ENCODE measurements at places on chromosomes 1 and 21. TPM values are rescaled to one million over a fixed set of nuclear protein-coding genes. Genes with fewer than 3 reads are reported as not detected.

GRCh38 chr1:8024329-8024728, 1.8 kb downstream of the ERRFI1 start:
- DNase-seq = no peak

DNA sequence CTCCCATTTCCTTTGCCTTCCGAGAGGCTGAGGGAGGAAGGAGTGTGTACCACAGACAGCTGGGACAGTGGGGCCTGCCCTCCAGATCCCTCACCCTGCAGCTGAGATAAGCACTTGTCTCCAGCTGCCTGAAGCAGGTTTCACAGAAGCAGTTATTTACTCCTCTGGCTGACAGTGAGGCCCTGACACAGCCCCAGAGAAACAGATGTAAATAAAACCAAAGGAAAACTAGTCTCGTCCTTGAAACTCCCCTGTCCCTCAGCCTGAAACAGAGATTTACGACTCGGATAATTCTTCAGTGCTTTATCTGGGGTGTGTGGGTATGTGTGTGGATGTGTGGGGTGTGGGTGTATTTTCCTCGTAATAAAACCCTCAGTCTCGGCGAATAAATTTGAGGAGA, 181.1 kb downstream of the IGSF21 start:
- no peak for DNase-seq

- DNase-seq = no peak
Measured at GRCh38 chr1:115114308-115114707, 25.0 kb upstream of the TSPAN2 start.

GRCh38 chr1:95207223-95207935, 26.6 kb upstream of the RWDD3 start:
- no peak for DNase-seq

DNA sequence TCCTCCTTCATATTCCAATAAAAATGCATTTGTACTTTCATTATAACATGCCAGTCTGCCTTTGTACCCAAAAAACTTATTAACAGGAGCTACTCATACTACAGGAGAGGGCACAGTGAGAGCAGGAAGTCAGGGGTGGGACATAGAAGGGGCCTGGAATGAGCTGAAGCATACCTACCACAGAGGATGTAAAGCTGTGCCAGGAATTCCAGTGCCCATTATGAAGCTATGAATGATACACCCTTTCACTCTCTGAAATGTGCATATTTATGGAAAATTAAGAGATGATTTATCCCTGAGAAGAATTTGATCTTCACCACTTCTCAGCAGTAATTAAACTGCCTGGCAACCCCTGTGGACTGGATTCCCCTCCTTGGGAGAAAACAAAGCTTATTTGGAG, 65.8 kb downstream of the ATP5PO start:
- no peak for DNase-seq

- DNase-seq = no peak
Measured at GRCh38 chr1:170789063-170789462, 125.1 kb downstream of the PRRX1 start.

DNA sequence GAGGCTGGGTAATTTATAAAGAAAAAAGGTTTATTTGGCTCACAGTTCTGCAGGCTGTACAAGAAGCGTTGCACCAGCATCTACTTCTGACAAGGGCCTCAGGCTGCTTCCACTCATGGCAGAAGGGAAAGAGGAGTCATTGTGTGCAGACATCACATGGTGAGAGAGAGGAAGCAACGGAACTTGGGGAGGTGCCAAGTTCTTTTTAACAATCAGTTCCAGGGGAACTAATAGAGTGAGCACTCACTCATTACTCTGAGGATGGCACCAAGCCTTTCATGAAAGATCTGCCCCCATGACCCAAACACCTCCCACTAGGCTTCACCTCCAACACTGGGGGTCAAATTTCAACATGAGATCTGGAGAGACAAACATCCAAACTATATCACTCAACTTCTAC, 77.2 kb downstream of the DDAH1 start:
- no peak for DNase-seq

DNA sequence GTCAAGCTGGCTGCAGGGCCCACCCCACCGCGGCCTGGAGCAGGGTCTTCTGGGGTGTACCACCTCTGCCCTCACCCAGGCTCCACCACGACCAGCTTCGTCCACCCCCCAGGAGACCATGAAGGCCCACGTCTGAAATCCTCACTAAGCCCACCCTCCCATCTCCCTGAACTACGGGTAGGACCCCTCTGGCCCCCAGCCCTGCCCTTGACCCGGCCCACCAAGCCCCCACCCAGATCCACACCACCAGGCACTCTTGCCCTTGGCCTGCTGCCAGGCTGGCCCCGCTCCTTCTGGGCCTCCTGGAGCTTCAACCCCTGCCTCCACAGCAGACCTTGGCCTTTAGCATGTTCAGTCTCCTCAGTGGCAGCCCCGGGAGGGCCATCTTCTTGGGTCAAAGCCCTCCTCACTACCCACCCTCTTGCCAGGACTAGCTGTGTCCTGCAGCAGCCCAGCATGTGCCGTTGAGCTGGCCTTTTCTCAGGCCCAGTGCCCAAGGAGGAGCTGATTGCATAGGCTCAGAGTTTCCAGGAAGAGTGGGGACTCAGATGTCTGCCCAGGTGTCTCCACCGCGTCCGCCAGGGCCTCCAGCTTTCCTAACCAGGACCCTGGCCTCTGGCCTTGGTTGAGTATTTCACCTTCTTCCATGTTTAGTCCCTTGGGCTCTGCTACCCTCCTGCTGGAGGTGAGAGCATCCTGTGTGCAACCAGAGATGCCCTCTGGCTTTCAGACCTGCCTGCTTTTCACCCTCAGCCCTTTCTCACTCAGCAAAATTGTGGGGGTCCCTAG, 17.7 kb upstream of the SAMD11 start:
- peak; percentile 57 for DNase-seq

DNA sequence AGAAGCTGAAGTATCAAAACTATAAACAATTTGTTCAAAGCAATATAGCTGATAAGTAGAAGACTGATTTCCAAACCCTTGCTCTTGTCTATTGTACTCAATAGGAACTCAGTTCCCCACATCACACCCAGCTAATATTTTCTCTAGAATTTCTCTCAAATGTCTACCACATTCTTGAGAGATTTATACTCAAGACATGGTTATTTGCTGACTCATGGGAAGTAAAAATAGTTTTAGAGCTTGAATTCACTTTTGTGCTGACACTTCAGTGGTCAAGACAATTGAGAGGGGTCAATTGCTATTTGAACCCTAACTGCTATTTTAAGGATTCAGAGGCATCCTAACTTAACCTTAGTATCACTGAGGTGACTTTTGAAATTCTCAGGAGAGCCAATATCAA, 99.0 kb downstream of the TNNI3K start:
- no peak for DNase-seq

GRCh38 chr1:15192916-15193550, 39.5 kb downstream of the TMEM51 start:
- no peak for DNase-seq

DNA sequence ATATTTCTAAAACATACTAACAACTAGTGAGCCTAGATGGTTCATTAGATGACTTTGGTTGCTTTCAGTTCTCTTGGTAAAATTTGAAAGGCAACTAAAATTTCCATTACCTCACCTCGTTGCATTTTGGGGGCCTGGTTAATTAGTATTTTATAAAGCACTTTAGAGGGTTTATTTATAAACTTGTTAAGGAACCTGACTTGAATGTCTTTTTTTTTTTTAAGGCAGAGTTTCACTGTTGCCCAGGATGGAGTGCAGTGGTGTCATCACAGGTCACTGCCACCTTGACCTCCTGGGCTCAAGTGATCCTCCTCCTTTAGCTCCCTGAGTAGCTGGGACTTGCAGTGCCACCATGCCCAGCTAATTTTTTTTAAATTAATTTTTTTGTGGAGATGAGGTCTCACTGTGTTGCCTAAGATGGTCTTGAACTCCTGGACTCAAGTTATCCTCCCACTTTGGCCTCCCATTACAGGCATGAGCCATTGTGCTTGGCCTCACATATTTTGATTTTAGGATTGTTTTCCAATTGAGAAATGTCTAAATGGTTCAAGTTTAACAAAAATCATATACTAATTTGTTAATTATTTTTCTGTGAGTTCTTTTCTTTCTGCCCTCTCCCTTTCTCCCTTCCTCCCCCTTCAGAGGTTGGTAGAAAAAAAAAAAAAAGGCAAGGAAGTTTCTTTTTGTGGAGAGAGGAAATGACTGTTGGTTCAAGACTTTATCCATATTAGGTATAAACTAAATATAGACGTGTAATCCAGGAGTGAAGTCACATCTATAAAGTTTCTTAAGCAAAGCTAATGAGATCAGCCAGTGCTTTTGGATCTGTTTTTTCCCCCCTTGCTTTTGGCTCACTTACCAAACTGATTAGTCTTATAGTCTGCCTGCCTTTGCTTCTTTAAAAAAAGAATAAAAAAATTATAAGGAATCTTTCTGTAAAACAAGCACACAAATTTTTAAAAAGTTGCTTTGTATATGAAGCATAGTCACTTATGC, 24.7 kb downstream of the CLIC4 start:
- DNase-seq = no peak

- DNase-seq = no peak
Measured at GRCh38 chr1:109491372-109491771, 2.5 kb upstream of the CYB561D1 start.

DNA sequence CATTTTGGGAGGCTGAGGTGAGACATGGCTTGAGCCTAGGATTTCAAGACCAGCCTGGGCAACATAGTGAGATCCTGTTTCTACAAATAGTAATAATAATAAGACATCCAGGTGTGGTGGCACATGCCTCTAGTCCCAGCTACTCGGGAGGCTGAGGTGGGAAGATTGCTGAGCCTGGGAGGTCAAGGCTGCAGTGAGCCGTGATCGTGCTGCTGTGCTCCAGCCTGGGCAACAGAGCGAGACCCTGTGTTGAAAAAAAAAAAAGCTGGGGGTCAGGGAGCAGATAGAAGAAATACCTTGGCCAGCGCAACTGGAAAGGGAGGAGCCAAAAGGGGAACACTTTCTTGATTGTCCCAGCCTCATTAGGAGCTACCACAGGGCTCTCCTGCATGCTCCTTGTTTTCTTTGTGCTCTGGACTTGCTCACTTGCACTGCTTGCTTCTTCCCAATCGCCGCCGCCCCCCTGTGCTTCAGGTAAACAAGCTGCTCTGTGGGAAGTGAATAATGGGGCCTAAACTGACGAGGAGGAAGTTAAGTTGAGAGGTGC, 31.1 kb downstream of the PBX1 start:
- no peak for DNase-seq

DNA sequence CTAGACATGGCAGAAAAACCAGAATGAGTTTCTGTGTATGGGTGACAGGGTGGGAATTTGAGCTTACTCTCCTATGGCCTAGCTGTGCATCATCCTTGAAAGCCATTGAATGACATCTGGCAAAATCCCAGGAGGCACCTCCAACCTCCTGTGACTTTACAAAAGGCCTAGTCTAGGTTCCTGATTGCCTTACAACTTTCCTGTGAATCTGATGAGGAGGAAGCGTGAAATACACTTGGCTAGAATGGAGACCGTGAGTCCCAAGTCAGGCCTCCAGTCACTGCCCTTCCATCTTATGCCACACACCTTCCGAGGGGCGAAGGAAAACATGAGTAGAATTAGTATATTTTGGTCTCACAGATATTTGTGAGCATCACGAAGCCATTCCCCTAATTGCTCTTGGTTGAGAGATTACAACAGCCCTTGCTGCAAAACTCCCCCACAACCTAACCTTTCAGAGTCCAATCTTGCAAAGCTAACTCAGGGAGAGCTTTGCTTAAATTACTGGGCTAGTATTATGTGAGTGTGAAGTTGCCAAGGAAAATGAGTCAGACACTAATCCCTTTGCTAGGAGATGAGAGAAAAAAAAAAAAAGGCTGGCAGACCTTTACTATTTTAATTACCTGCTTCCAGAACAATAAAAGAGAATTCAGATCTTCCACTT, 36.3 kb upstream of the PAXBP1 start:
- no peak for DNase-seq

DNA sequence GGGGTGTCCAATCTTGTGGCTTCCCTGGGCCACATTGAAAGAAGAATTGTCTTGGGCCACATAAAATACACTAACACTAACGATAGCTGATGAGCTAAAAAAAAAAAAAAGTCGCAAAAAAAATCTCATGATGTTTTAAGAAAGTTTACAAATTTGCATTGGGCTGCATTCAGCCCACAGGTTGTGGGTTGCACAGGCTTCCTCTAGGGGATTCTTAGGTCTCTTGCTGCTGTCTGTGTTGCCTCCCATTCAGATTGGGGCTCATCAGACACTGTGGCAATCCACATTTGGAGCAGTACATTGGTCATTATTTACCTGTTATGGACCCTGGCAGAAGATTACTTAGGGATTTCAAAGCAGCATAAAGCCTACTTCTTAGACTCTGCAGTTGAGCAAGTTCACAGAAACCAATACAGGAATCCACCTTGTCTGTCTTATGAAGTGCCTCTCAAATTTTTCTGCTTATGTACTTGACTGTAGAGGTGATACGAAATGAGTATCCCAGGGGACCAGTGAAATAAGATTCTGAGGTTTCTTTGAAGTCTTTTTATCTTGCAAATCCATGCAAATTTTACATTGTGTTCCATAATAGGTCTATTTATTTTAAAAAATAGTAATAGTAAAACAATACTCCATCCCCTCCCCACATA, 205.5 kb downstream of the RPS6KC1 start:
- DNase-seq = no peak

DNA sequence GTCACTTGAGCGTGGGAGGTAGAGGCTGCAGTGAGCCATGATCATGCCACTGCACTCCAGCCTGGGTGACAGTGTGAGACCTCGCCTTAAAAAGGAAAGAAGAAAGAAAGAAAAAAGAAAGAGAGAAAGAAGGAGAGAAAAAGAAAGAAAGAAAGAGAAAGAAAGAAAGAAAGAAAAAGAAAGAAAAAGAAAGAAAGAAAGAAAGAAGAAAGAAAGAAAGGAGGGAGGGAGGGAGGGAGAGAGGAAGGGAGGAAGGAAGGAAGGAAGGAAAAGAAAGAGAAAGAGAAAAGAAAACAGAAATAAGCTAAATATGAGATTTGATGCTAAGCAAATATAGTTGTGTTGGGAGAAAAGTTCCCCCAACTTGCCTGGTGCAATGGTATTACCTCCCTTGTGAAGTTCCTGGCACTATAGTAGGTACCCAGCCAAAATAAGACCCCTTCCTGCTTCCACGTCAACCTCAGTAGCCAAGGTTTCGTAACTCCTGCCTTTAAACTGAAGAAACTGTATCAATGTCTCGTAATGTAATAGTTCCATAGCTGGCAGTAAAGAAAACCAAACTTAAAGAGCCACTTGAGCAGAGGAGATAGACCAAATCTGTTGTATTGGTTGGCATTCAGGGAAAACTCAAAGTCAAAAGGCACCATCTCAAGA, 88.1 kb upstream of the HNRNPU start:
- no peak for DNase-seq

DNA sequence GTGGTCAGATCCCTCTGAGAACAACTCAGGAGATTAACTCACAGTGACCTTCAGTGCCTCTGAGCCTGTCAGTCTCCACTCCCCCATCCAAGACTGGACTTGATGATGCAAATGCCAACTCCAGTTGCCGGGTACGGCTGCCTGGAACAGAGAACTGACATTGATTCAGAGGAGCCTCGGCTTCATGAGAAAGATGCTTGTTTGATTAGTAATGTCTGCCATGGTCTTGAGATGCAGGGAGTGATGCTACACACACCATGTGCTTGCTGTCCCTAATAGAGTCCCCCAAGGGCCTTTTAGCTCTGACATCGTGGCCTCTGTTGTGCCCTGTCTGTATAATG, 51.8 kb upstream of the LRP8 start:
- peak; percentile 51 for DNase-seq

Gene PSMD4
- 127 TPM for total RNA-seq

Gene OR6K3
- not detected for total RNA-seq

Gene SPRR2G
- total RNA-seq = not detected

Gene EFNA4
- total RNA-seq = 1.5 TPM

Gene TRIM58
- 0.46 TPM for total RNA-seq

Gene SPRR1B
- total RNA-seq = not detected

Gene MARK1
- 17.6 TPM for total RNA-seq

Gene FCRL2
- not detected for total RNA-seq
